Hepatocyte (in vitro differentiated cells): ENCODE measurements at places on chromosomes 4 and X. TPM values are rescaled to one million over a fixed set of nuclear protein-coding genes. Genes with fewer than 3 reads are reported as not detected.

Gene ABCB7
- 42.2 and 51.6 TPM in 2 replicates for total RNA-seq

Gene MAGEE2
- not detected in 2 replicates for total RNA-seq

Gene CACNA1F
- 0.04 and 1.6 TPM in 2 replicates for total RNA-seq

Gene RASSF6
- 6.0 and 6.5 TPM in 2 replicates for total RNA-seq

Gene DIAPH2
- total RNA-seq = 29.2 and 32.4 TPM in 2 replicates

Gene TCEANC
- 5.4 and 5.5 TPM in 2 replicates for total RNA-seq

Gene NBDY
- 14.4 and 20.4 TPM in 2 replicates for total RNA-seq

Gene HS3ST1
- 1.5 and 1.7 TPM in 2 replicates for total RNA-seq

- H3K27me3 ChIP-seq = no peaks in the 10 kb centered on the region
- DNase-seq = no peak
- H3K4me3 ChIP-seq = no peak overlapping the region
- H3K4me1 ChIP-seq = no peaks in the 10 kb centered on the region
Measured at GRCh38 chr4:88002786-88003185, 4.6 kb upstream of the PKD2 start.

- H3K27me3 ChIP-seq = peaks cover 3% of the 10 kb centered on the region
- no peak overlapping the region for H3K4me3 ChIP-seq
- no peak for DNase-seq
Measured at GRCh38 chr4:7631288-7632014, 196.7 kb upstream of the PSAPL1 start.

GRCh38 chr4:153126137-153126536 is 78.1 kb upstream of the TRIM2 start:
- H3K27ac ChIP-seq = no peak overlapping the region
- DNase-seq = no peak
- no peak overlapping the region for H3K4me3 ChIP-seq
- peaks cover 4% of the 10 kb centered on the region for H3K4me1 ChIP-seq
- H3K27me3 ChIP-seq = no peaks in the 10 kb centered on the region

DNA sequence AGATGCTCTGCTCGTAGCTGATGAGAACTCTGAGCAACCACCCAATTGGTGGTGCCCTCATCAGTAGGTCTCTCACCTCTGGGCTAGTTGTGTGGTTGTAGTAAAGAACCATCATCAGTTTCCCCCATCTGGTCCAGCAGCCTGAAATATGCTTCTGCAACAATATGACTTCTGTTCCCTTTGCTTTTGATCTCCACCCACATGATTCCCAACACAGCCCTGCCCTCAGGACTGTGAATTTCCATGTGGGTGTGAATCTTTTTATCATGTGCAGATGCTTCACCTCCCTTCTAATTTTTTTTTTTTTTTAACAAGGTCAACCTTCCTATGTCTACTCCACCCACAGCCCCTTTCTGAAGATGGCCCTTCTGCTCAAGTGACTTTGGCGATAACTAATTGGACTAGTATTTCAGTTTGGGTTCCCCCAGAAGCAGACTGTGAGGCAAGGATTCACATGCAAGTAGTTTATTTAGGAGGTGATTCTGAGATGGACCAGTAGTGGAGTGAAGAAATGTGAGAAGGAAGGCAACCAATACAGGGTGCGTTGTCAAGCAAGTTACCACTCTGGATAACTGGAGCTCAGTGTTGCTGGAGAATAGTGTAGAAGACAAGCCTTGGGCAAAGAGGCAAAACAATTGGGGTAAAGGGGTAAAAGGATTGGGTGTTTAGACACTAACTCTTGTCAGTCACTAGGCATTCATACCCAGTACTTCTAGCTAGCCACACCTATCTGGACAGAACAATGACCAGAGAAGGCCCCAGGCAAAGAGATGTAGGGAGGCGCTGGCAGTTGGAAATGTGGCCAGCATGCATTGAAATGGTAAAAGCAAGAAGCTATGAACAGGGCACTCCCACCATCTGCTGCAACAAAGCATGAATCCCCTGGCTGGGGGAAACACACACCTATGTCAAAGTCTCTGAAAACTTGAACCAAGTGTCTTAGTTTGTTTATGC is 466.2 kb downstream of the BCOR start:
- H3K4me3 ChIP-seq = no peak overlapping the region
- H3K27me3 ChIP-seq = no peaks in the 10 kb centered on the region
- no peaks in the 10 kb centered on the region for H3K36me3 ChIP-seq
- H3K4me1 ChIP-seq = no peaks in the 10 kb centered on the region
- DNase-seq = no peak
- no peak overlapping the region for H3K27ac ChIP-seq

DNA sequence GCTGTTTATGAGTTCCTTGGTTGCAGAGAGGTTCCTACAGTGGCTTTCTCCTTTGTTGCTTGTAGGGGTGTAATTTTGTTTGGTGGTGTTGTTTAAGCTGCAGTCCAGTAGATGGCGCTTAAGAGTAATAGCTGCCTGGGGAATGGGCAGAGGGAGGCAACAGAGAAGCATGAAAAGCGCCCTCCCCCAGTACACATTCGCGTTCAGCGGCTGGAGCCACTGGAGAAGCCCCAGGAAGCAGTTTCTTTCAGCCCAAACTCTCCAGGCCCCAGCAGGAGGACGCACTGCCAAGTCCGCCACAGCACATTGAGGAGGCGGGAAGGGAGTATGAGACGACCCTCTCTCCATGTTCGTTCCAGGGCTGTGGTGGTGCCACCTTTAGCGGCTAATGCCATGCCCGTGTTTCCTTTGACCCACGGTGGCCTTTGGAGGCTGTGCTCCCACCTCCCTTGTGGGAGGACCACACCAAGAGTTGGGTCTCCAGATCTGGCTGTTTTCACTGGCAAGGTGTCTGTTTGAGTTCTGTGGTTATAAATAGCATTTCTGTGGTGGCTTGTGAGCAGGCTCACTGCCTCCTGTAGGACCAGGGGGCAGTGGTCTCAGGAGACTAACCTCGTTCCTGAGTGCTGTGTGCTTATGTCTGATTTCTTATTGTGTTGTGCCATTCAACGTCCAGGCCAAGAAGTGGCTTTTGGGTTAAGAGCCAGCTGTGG is 252.3 kb downstream of the ARHGAP10 start:
- no peaks in the 10 kb centered on the region for H3K4me1 ChIP-seq
- no peak overlapping the region for H3K27ac ChIP-seq
- no peaks in the 10 kb centered on the region for H3K36me3 ChIP-seq
- peak; percentile 48 for DNase-seq

- H3K4me1 ChIP-seq = no peaks in the 10 kb centered on the region
- no peaks in the 10 kb centered on the region for H3K27me3 ChIP-seq
- no peak overlapping the region for H3K4me3 ChIP-seq
- DNase-seq = no peak
- H3K36me3 ChIP-seq = no peaks in the 10 kb centered on the region
Measured at GRCh38 chr4:168765726-168766125, 244.3 kb downstream of the CBR4 start.

DNA sequence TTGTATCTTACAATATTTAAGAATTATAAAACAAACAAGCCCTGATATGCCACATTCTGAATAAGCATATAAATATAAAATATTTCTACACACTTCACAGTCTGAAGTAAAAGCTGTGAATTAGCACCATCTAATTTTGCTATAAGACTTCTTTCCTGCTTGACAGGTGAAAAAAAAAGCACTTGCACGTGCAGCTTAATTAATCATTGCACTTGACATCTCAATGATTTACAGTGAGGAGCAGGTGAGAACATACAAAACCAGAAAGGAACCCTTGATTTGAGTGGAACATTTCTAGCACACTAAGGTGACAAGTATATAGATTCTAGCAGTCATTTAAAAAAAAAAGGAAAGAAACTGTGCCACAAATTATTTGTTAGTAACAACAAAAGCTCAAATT is 47.9 kb downstream of the CHIC2 start:
- no peaks in the 10 kb centered on the region for H3K27me3 ChIP-seq
- H3K4me1 ChIP-seq = no peaks in the 10 kb centered on the region
- H3K4me3 ChIP-seq = no peak overlapping the region
- no peaks in the 10 kb centered on the region for H3K36me3 ChIP-seq
- no peak overlapping the region for H3K27ac ChIP-seq

DNA sequence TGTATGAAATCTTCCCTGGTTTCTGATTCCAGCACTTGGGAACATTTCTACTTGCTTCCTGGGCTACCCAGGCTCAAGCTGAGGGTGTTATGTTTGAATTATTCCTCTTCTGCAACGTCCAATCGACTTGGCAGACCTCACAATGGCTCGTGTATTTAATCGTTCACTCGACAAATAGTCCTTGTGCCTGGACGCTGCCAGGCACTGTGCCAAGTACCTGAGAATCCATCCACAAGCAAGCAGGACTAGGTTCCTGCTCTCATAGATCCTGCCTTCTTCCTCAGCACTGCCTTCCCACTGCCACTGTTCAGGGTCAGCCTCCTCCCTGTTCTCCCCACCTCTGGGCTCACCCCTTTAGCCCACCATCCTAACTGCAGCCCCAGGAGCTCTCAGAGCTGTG is 113.3 kb downstream of the EFNB1 start:
- no peak for DNase-seq
- H3K4me1 ChIP-seq = no peaks in the 10 kb centered on the region
- H3K27ac ChIP-seq = no peak overlapping the region
- no peak overlapping the region for H3K4me3 ChIP-seq
- H3K36me3 ChIP-seq = no peaks in the 10 kb centered on the region

DNA sequence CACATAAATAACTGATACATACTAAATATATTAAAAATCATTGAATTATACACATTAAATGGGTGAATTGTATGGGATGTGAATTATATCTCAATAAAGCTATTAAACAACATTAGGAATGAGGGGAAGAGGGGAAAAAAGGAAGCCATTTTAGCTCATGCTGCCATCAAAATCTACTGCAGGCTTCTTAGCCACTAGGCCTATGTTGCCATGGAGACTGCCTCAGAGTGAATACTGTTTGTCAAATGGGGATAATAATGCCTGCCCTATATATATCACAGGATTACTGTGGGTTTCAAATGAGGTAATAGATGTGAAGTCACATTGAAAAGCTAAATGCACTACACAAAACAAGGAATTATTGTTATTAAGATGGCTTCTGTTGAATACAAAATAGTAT is 21.2 kb downstream of the TMEM255A start:
- no peak for DNase-seq
- H3K27ac ChIP-seq = no peak overlapping the region
- H3K4me3 ChIP-seq = no peak overlapping the region

DNA sequence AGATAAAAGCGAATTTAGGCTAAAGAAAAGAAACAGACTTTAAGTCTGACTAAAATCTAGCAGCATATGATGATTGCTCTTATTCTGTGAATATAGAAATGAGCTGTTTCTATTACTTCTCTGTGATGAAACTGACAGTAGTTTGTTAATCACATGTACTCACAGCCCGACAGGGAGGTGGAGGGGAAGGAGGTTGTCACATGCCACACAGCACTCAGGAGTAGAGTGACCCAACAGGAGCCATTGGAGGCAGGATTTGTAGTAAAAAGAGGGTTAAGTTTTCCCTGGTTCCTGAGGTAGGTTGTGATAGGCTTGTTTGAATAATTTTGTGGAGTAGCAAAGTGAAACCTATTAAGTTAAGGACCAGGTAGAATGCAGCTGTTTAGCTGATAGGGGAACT is 495.9 kb downstream of the CENPC start:
- H3K27ac ChIP-seq = no peak overlapping the region
- no peak for DNase-seq
- no peaks in the 10 kb centered on the region for H3K27me3 ChIP-seq
- H3K4me3 ChIP-seq = no peak overlapping the region
- H3K4me1 ChIP-seq = no peaks in the 10 kb centered on the region

DNA sequence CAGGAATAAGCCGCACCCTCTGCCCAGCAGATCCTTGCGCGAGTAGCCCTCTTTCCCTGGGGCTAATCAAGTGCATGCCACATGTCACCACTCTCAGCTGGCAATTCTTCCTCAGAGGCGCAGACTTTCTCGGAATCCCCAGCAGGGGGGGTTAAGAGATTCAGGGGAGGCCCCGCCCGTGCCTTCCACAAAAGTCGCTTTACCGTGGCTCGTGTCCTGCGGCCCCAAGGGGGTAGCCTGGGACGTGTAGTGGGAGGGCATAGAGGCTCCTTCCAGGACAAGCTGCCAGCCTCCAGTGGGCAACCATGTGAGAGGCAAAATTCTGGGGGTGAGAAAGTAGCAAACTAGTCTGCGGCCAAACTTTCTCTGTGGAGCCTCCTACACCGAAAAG is 652 bp downstream of the SRPX start:
- no peaks in the 10 kb centered on the region for H3K27me3 ChIP-seq
- H3K36me3 ChIP-seq = no peaks in the 10 kb centered on the region
- DNase-seq = peak; percentile 47
- H3K4me3 ChIP-seq = peak overlapping the region; percentile 75

GRCh38 chr4:8185295-8185694 is 13.8 kb upstream of the SH3TC1 start:
- H3K4me1 ChIP-seq = peaks cover 27% of the 10 kb centered on the region
- no peak for DNase-seq
- no peak overlapping the region for H3K27ac ChIP-seq
- H3K36me3 ChIP-seq = no peaks in the 10 kb centered on the region
- no peak overlapping the region for H3K4me3 ChIP-seq
- no peaks in the 10 kb centered on the region for H3K27me3 ChIP-seq

DNA sequence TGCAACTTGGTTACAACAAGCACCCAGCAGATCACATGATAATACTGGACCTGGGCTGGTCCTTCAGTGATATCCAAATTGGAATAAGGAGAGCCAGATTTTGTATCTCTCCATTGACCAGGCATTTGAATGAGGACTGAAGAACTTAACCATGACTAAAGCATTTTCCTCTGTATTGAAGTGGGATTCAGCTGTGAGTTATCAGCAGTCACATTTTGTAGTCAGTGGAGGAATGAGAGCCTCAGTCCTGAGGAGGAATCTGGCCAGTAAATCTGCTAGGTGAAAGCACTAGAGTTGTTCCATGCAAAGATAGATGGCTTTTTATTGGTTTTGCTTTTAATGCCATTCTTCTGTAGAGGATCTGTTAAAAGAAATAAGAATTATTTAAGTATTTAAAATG is 1506.0 kb downstream of the PCDH7 start:
- no peak overlapping the region for H3K27ac ChIP-seq
- H3K27me3 ChIP-seq = no peaks in the 10 kb centered on the region
- H3K4me1 ChIP-seq = no peaks in the 10 kb centered on the region
- no peaks in the 10 kb centered on the region for H3K36me3 ChIP-seq
- no peak overlapping the region for H3K4me3 ChIP-seq
- no peak for DNase-seq

GRCh38 chr4:80307183-80307735 is 28.3 kb upstream of the CFAP299 start:
- peaks cover 5% of the 10 kb centered on the region for H3K27me3 ChIP-seq
- no peak overlapping the region for H3K4me3 ChIP-seq
- no peaks in the 10 kb centered on the region for H3K4me1 ChIP-seq

DNA sequence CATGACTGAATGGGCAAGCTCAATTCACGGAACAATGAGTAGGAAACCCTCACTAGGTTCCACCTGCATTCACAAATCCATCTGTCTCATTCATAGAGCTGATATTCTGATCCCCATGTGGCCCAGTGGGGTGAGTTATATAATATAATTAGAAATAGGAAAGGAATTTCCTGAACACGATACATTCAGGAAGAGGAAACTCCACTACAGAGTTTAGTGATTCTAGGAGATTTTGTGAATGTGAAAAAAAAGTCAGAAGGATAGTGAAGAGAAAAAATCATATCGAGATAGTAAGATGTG is 471.2 kb downstream of the GASK1B start:
- no peak overlapping the region for H3K4me3 ChIP-seq
- no peak overlapping the region for H3K27ac ChIP-seq
- no peaks in the 10 kb centered on the region for H3K27me3 ChIP-seq
- H3K4me1 ChIP-seq = no peaks in the 10 kb centered on the region
- no peaks in the 10 kb centered on the region for H3K36me3 ChIP-seq
- no peak for DNase-seq
